ELF-1 (cell line): ENCODE measurements at places on chromosomes 3 and 15.
A peak's percentile ranks its signal among the peaks of the same experiment; 100 is the strongest.

DNA sequence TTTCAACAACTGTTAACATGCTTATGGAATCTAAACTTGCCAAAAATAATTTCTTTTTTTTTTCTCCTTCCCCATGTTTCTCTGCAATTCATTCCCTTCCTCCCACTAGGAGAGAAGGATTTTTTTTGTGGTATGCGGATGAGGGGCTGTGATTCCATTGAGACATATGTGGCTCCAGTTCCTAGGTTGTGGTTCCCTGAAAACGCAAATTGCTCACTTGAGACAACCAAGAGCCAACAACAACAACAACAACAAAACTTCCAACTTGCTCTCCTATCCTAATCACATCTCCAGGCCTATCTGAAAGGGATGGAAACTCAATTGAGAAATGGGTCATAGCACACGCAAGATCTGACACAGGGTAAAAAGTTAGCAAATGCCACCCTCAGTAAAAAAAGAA, 406.5 kb upstream of the TGFBR2 start:
- no peak for DNase-seq

DNA sequence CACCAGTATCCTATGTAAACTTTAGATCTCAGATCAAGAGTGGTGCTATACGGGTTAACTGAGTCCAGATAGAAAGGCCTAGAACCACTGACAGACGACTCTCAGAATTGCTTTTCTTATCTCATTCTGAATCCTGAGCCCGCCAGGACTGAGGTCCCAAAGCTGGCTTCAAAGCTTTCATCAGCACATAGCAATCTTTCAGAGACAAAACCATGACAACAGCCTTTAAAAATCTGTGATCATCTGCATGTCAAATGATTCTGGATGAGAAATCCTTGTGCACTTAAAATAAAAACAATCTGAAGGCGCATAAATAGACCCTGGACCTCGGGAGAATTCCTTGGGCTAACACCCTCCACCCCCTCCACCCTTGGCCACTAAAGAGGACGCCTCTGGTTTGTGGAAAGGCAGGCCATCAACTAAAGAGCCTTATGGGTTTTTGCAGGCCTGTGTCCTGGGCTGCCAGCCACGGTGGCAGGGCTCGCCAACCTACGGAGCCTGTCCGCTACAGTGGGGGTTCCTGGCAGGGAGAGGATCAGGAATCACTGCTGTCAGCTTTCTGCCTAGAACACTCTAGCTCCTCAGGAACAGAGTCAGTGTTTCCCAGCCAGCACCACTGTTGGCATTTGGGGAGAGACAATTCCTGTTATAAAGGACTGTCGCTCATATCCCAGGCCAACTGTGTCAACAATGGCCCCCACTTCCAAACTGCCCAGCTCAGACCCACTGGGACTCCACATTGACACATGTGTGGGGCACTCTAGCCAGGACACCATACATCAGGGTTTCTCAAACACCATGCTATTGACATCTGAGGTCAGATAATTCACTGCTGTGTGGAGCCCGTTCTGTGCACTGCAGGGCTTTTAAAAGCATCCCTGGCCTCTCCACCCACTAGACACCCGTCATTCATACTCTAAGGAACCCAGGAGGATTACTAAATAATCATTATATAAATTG, 20.2 kb downstream of the TLE3 start:
- DNase-seq, result no peak

DNA sequence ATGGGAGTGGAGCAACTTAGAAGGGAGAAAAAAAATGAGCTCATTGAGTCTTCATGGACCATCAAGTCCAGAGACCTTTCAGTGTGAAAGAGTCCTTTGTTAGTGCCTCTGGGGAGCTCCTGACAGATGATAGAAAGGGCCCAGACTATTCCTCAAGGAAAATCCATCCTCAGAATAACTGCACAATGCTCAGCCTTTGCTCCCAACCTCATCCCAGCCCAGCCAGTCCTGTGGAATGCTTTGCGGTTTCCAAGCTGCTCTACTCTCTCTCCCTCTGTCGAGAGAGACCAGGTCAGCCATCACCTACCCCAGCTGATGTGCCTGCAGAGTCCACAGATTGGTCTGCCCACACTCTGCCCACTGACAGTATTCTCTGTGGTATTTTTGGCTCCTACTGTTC, 406.2 kb downstream of the MFSD1 start:
- DNase-seq, result no peak

- DNase-seq, result peak; percentile 71
These were observed at the start of gene LRRC15 for GRCh38 chr3:194369522-194370279. LRRC15 (minus strand) TSS chr3:194369743; CDS start chr3:194361043, 8,700 bp downstream.

- DNase-seq, result no peak
These were observed 191.7 kb upstream of the ATP11B start for GRCh38 chr3:182601597-182601996.

- DNase-seq, result no peak
These were observed 88.0 kb downstream of the OSBPL10 start for GRCh38 chr3:31892916-31893573.

- no peak for DNase-seq
These were observed 388.7 kb upstream of the RGMA start for GRCh38 chr15:93477721-93478120.

DNA sequence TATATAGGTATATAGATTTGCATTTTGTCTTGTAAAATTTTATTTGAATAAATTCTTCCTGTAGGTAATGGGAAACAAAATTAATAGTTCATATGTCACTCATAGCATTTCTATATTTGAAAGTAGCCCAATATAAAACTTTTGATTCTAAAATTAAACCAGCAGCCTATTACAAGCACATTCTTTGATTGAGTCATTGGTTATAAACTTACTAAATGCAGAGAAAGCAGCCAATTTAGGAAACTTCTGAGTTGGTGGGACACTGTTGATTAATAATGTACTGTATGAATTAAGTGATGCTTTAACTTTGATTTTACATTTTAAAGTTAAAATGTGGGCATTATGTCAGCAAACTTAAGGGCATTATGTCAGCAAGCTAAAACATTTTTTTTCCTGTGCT, 34.5 kb downstream of the NR1D2 start:
- no peak for DNase-seq

DNA sequence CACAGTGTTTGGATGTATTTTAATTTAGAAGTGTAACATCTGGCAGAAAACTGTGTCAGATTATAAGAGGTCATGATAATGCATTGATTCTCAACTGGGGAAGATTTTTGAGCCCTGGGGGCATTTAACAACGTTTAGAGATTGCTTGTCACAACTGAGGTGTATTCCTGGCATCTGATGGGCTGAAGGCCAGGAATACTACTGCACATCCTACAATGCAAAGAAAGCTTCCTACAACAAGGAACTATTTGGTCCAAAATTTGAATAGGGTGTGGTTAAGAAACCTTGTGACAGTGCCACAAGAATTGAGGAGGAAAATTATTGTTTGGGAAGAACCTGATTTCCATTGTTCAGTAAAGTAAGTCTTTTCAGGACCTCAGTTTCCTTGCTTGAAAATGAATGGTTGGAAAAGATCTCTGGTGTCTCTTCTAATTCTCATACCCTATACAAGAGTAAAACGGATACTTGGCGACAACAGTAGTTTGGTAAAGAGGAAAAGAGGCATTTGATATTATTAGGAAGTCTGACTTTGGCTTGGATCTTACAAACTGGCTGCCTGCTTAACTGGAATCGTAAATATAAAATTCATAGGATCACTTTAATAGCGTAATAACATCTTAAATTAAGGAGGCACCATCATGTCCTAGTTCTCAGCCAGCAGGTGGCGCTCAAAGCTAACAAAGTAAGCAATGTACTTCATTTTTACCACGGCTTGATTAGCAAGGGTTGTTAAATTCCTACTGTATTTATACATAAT, 4.3 kb downstream of the DAZL start:
- DNase-seq, result peak; percentile 27

- DNase-seq, result peak; percentile 41
These were observed 966 bp upstream of the PKM start for GRCh38 chr15:72231833-72232478.

DNA sequence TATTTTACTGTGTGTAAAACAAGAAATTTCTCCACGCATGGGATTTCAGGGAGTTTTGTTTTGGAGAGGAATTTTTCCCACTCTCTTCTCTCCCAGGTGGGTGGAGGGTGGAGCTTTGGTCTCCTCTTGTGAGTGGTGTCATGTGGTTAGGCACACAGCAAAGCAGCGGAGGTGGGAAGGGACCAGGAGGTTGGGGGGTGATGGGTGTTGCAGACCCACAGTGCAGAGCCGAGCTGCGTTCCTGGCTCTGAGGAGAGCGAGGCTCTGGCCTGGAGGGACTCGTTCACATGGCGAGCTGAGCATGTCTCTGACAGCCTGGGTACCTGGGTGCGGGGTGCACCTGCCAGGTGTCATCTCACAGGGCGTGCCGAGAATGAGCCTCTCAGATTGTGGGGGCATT, 87.8 kb downstream of the RYR3 start:
- no peak for DNase-seq

GRCh38 chr15:90945091-90945490, 9.6 kb upstream of the RCCD1 start:
- DNase-seq, result no peak

- peak; percentile 2 for DNase-seq
These were observed 220.5 kb downstream of the SQOR start for GRCh38 chr15:45855210-45855906.

- DNase-seq, result no peak
These were observed 62.2 kb downstream of the SMAD6 start for GRCh38 chr15:66764072-66764786.

DNA sequence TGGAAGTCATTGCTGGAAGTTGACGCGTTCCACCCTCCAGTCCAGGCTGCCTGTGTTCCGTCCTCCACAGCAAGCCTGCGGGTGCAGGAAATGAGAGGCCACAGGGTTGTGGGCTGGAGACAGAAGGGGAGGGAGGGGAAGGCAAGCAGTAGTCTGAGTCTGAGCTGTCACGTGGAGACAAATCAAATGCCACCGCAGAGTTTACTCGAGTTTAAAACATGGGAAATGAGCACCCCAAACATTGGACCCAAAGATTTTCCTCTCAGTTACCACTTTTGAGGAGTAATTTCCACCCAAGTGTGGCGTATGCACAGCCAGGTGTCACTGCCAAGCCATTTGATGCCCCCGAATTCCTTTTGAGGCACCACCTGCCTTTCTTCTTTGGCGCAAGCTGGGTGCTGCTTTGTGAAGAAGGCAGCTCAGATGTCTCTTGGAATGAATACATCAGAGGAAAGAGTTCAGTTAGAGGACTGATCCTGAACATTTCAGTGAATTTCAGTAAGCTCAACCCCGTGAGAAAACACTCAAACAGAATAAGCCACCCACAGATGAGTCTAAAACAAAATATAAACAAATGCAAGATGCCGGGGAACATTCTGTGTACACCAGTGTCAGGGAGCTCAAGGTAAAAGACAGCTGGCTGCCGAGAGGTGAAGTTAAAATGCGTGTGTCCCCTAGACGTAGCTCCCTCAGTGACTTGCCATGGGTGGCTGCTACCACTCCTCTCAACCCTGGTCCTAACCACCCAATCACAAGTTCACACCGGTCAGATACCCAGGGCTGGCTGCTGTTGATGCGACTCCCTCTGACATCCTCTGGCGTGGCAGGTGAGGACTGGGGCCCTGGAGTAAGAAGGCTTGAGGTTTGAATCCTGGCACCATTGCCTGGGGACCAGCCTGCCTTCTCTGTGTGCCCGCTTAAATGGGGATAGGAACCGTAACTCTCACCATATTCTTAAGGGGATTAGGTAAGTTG, 203.8 kb downstream of the UACA start:
- DNase-seq, result no peak

GRCh38 chr3:102206511-102207031, 228.2 kb upstream of the ZPLD1 start:
- no peak for DNase-seq

- DNase-seq, result no peak
These were observed 257.9 kb downstream of the UBE2E2 start for GRCh38 chr3:23461069-23461468.

- DNase-seq, result no peak
These were observed 20.1 kb upstream of the LDHAL6B start for GRCh38 chr15:59186501-59186900.

DNA sequence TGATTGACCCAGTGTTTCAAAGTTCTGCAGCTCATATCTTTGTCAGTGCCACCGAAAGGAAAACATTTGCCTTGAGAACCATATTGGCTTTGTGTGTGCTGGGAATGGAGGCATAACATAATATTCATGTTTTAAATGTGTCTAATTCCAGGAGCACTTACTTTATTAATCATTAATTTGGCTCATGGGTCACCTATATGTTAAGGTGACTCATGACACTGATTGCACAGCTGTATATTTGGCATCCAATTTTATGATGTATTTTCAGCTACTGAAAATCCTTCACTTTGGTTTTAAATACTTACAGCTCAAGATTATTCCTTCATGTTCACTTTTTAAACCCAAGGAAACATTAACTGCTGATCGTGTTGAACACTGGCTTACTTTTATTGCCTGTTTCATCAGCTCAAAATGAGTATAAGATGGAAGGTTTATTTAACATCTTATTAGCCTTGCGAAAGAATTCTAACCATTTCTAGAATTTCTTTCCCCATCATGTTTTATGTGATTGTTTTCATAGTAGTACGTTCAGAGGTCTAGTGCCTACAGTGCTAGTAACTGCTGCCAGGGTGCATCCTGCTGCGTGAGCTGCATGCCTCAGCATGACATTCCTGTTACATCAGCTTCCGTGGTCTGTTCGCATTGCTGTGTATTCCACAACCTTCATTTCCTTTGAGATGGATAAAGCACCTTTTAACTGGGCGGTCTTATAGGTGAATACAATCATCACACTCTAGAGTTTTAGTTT, 63.7 kb downstream of the LRCH3 start:
- peak; percentile 60 for DNase-seq

GRCh38 chr15:59160880-59161593, 45.6 kb upstream of the LDHAL6B start:
- DNase-seq, result peak; percentile 59

DNA sequence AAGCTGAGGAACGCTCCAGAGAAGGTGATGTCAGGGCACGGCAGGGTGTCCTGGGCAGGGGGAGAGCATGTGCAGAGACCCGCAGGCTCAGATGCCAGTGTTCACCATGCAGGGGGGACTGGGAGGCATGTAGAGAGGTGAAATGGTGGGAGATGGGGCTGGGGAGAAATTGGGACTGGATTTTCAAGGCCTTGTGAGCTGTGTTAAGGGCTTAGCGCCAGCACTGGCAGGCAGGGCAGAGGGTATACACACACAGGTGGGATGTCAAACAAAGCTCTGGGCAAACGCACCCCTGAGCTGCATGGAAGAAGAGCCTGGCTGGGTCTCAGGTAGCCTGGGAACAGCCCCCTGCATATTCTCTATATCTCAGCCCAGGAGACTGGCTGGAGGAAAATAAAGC, 282.7 kb downstream of the SHQ1 start:
- DNase-seq, result no peak

- no peak for DNase-seq
These were observed 22.7 kb downstream of the GOLGA6L2 start for GRCh38 chr15:23424111-23424904.
